Endothelial cell of coronary artery (primary cell): ENCODE measurements at places on chromosomes 2 and 18. TPM values are rescaled to one million over a fixed set of nuclear protein-coding genes. Genes with fewer than 3 reads are reported as not detected.

RAX gene
- total RNA-seq: not detected in 2 replicates

C1QL2 gene
- total RNA-seq: not detected in 2 replicates

POTEJ gene
- 0.09 TPM in 2 replicates for total RNA-seq

BMPR2 gene
- total RNA-seq: 29.6 and 32.5 TPM in 2 replicates

SLC40A1 gene
- 6.3 and 11.5 TPM in 2 replicates for total RNA-seq

FRZB gene
- not detected in 2 replicates for total RNA-seq

C2orf66 gene
- 0.09 TPM in 2 replicates for total RNA-seq

GKN2 gene
- 0.18 TPM in 1 of 2 replicates, not detected in the other for total RNA-seq

PASK gene
- 3.4 and 5.8 TPM in 2 replicates for total RNA-seq

ECEL1 gene
- not detected in 2 replicates for total RNA-seq

RGPD3 gene
- 0.09 and 0.19 TPM in 2 replicates for total RNA-seq

POTEF gene
- 0.09 TPM in 2 replicates for total RNA-seq

RGPD4 gene
- total RNA-seq: not detected in 2 replicates

CENPA gene
- total RNA-seq: 5.2 and 13.0 TPM in 2 replicates

SERPINB12 gene
- total RNA-seq: not detected in 2 replicates

KCNIP3 gene
- 0.18 and 0.47 TPM in 2 replicates for total RNA-seq

ABCG5 gene
- total RNA-seq: not detected in 2 replicates

RAB6C gene
- total RNA-seq: under 0.01 TPM in 1 of 2 replicates, not detected in the other

LIMS4 gene
- total RNA-seq: 19.5 and 20.7 TPM in 2 replicates

MAPK4 gene
- total RNA-seq: under 0.01 TPM in 1 of 2 replicates, not detected in the other

ST6GAL2 gene
- 0.09 TPM in 1 of 2 replicates, not detected in the other for total RNA-seq

MLPH gene
- total RNA-seq: 13.8 TPM in 1 of 2 replicates, not detected in the other

DSG1 gene
- not detected in 2 replicates for total RNA-seq

C2orf78 gene
- total RNA-seq: not detected in 2 replicates

HOXD8 gene
- 0.99 and 4.1 TPM in 2 replicates for total RNA-seq

NEURL3 gene
- total RNA-seq: not detected in 2 replicates

CRYBA2 gene
- total RNA-seq: not detected in 2 replicates

GREB1 gene
- total RNA-seq: 0.09 TPM in 2 replicates

RIF1 gene
- 31.6 and 37.6 TPM in 2 replicates for total RNA-seq

SP140 gene
- 0.28 TPM in 1 of 2 replicates, not detected in the other for total RNA-seq

MYL12B gene
- 686 and 716 TPM in 2 replicates for total RNA-seq

MYCN gene
- 1.6 and 2.4 TPM in 2 replicates for total RNA-seq

CREG2 gene
- total RNA-seq: under 0.01 and 0.72 TPM in 2 replicates

WDR12 gene
- total RNA-seq: 39.0 and 47.3 TPM in 2 replicates

MDH1B gene
- total RNA-seq: 0.28 and 0.72 TPM in 2 replicates

NEU2 gene
- not detected in 2 replicates for total RNA-seq

ASB18 gene
- not detected in 2 replicates for total RNA-seq

DPYSL5 gene
- total RNA-seq: not detected in 2 replicates

TUBA3E gene
- not detected in 2 replicates for total RNA-seq

WNT6 gene
- total RNA-seq: not detected in 2 replicates

MRPL19 gene
- total RNA-seq: 38.9 and 40.9 TPM in 2 replicates

EGR4 gene
- total RNA-seq: not detected in 2 replicates

SERPINB10 gene
- 0.09 TPM in 1 of 2 replicates, not detected in the other for total RNA-seq

APOB gene
- total RNA-seq: 0.27 and 0.28 TPM in 2 replicates

BUB1 gene
- total RNA-seq: 12.2 and 30.2 TPM in 2 replicates

C2orf80 gene
- not detected in 2 replicates for total RNA-seq

SULT1C4 gene
- total RNA-seq: 4.3 and 9.3 TPM in 2 replicates

KCNJ13 gene
- total RNA-seq: not detected in 2 replicates

DNAJC27 gene
- 1.6 and 1.9 TPM in 2 replicates for total RNA-seq

ALPI gene
- not detected in 2 replicates for total RNA-seq

RIT2 gene
- not detected in 2 replicates for total RNA-seq

CASP10 gene
- total RNA-seq: 21.8 and 25.7 TPM in 2 replicates

SETBP1 gene
- total RNA-seq: 0.38 and 3.2 TPM in 2 replicates
